ENCODE measurements at places on chromosomes 3 and 15. TPM values are rescaled to one million over a fixed set of nuclear protein-coding genes. Genes with fewer than 3 reads are reported as not detected.

Gene NPAP1
- total RNA-seq: not detected

Gene SERPINI2
- total RNA-seq: not detected

Gene HOMER2
- total RNA-seq: 5.5 TPM

Gene FETUB
- total RNA-seq: not detected

GRCh38 chr3:128495435-128495970, 2.5 kb upstream of the GATA2 start:
- peak; percentile 24 for DNase-seq

- peak; percentile 35 for DNase-seq
These were observed 92.9 kb upstream of the GK5 start for GRCh38 chr3:142318331-142318730.

GRCh38 chr3:177358091-177358976, 161.1 kb upstream of the TBL1XR1 start:
- DNase-seq: peak; percentile 99

DNA sequence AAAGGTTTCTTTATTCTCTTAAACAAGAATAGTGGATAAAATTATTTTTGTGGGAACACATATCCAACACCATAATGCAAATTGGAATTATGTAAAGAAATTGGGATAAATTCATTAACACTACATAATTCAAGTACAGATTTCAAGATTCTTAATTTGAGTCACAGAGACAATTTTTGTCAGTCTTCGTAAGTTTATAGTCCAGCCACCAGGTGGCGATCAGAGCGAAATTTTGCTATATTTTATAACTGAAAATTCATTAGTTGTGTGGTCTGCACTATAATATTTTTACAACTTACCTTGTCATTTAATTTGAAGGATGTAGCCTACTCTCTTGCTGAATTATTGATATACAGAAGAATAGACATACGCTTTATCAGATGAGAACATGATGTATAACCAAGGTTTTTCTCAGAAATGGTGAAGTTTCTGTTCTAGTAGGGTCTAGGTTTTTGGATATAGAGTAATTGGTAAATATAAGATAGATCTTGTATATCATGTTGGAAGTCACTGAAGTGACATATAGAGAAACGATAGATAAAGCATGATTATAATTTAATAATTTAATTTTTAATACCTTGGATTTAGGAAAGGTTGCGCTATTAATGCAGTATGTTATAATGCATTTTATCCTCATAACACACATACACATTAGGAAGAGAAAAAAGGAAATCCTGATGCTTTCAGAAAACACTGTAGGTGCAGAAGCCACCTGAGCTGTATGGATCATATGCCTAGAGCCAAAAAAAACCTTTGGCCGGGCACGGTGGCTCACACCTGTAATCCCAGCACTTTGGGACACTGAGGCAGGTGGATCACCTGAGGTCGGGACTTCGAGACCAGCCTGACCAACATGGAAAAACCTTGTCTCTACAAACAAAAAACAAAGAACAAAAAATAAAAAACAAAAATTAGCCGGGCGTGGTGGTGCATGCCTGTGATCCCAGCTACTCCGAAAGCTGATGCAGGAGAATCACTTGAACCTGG, 31.7 kb downstream of the PLSCR4 start:
- DNase-seq: peak; percentile 51

GRCh38 chr3:122784436-122784835, 9.2 kb downstream of the HSPBAP1 start:
- no peak for DNase-seq

DNA sequence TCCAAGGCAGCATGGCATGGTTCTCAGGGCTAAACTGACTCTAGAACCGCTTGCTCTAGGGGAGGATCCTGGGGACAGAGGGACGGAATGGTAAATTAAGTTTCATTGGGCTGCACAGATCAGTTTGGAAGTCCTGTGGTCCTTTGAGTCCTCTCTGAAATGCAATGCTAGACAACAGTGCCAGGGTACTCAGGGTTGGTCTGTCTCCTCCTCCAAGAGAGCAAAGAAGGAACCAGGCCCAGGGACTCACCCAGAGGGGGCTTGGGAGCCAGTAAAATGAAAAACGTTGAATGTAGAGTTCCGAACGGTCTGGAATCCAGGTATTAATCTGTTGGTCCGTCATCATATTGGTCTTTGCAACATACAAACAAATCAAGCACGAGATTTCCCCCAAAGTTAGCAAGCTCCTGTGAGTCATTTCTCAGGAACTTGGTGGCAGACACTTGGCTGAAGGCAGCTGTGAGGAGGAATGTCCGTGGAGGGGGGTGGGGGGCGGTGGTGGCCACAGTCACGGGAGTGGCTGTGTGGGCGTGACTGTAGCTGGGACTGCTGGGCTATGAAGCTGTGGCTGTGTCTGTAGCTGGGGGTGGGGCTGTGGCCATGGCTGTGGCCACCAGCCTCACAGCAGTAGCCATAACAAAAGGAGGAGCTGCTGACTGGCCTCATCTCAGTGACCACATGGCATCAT, 361.0 kb downstream of the SHQ1 start:
- DNase-seq: peak; percentile 88

All from M059J (cell line).